ENCODE measurements at places on chromosomes 3 and 15.

DNA sequence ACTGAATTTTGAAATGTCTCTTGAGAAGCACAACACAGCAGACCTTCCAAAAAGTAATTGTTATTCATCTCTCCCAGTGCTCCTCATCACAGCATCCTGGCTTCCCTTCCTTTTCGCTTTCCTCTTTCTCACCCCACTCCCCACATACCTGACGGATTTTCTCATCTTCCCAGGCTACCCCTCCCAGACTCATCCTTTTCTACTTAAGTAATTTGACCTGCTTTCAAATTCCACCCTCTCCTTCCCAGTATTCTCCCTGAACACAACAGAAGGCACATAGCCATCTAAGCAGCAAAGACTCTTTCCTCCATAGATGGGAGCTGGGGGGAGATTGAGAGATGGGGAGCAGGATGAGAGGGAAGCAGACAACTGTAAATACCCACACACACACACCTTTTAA lies 187.1 kb upstream of the STT3B start:
- no peak for DNase-seq

DNA sequence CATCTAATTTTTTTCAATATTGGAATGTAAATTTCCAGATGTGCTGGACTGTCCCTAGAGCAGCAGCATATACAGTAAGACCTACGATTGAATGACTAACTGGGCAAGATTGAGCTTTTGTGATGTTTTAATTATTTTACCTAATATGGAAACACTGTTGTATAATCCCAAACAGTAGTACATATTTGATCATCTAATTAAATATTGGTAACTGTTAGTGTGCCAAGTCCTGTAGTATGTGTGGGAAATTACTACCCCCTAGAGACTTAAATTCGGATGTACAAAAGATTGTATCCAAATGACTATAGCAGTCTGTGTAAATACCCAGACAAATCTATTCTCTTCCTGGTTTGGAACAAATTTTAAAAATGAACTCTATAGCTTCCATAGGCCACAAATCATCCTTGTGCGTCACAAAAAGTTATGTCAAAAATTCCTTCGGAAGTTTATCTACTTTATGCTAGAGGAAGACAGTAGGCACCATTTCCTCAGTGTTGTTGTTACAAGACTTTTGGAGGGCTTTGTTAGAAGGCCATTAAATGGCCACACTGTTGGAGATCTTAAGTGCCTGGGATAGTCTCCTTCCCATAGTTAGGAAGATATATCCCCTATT lies 41.6 kb downstream of the NKIRAS1 start:
- DNase-seq, result no peak

- no peak for DNase-seq
Observed at GRCh38 chr15:67564968-67565345, 22.5 kb downstream of the MAP2K5 start.

DNA sequence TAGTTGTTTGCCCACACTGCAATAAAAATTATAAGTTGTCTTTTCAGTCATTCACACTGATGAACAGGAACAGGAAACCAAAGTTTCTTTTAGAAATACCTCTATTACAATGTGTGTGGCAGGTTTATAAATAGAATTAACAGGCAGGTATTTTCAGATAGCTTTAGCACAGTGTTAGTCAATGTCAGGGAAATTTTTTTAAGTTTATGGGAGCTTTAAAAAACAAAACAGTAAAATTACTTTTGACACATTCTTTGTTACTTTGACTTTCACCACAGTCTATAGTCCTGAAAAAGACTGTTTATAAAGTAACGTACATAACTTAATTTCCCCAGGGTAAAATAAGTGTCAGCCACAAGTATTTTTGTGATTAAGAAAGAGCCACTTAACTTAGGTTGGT lies 38.1 kb downstream of the SERPINI1 start:
- no peak for DNase-seq

DNA sequence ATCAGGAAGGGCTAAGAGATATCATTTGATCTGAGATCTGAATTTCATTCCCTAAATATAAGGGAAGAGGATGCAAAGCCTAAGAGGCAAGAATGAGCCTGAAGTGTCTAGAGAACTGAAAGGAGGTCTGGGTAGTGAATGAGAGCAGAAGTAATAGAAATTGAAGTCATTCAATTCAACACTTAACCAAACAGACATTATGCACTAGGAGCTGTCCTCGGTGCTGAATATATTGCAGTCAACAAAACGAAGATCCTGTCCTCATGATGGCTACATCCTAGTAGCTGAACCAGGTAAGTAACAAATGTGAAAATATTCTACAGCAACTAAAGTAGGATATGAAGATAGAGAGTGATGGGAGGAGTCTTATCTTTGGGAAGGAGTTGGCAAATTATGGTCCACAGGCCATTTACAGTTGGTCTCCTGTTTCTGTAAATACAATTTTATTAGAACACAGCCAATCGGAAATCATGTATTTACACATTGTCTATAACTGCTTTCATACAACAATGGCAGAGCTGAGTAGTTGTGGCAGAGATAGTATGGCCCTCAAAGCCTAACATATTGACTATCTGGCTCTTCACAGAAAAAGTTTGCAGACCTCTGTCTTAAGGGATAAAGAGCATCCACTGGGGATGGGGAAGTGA lies 192.9 kb upstream of the CADPS start:
- no peak for DNase-seq

- DNase-seq, result no peak
Observed at GRCh38 chr15:37246856-37247255, 146.5 kb upstream of the MEIS2 start.
